CD8-positive, alpha-beta memory T cell (primary cell): ENCODE measurements at places on chromosomes 3 and 15.
A peak's percentile ranks its signal among the peaks of the same experiment; 100 is the strongest.

GRCh38 chr3:81871358-81872155 is 110.1 kb upstream of the GBE1 start:
- DNase-seq, result no peak

GRCh38 chr3:16072420-16073110 is 101.9 kb upstream of the GALNT15 start:
- DNase-seq, result no peak

DNA sequence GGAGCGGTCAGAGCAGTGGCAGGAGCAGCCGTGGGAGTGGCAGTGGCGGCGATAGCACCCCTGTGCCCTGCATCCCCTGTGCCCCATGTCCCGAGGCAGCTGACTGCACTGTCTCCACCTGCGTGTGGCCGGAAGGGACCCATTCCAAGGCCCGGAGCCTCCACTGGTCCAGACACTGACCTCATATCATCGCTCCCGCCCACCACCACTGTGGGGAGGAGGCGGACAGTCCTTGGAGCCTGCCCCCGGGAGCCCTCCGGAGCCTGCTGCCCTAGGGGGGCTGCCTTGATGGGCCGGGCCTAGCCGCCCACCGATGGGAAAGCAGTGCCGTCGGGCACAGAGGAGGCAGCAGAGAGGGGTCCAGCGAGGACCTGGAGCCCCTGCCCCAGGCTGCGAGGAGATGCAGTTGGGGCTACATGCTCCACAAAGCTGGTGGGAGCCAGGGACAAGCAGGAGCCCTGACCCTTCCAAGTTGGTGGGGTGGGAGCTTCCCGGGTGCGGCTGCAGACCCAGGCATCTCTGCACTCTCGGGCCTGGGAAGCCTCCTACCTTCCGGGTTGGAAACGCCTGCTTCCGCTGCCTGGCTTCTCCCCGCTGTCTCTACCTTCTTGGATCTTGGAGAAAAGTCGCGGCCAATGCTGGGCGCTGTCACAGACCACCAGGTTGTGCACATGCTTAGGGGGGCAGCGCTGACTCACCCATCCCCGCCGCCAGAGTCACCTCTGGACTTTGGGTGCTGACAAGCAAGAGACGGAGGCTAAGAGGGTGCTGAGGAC is 283.2 kb upstream of the ROBO1 start:
- no peak for DNase-seq

DNA sequence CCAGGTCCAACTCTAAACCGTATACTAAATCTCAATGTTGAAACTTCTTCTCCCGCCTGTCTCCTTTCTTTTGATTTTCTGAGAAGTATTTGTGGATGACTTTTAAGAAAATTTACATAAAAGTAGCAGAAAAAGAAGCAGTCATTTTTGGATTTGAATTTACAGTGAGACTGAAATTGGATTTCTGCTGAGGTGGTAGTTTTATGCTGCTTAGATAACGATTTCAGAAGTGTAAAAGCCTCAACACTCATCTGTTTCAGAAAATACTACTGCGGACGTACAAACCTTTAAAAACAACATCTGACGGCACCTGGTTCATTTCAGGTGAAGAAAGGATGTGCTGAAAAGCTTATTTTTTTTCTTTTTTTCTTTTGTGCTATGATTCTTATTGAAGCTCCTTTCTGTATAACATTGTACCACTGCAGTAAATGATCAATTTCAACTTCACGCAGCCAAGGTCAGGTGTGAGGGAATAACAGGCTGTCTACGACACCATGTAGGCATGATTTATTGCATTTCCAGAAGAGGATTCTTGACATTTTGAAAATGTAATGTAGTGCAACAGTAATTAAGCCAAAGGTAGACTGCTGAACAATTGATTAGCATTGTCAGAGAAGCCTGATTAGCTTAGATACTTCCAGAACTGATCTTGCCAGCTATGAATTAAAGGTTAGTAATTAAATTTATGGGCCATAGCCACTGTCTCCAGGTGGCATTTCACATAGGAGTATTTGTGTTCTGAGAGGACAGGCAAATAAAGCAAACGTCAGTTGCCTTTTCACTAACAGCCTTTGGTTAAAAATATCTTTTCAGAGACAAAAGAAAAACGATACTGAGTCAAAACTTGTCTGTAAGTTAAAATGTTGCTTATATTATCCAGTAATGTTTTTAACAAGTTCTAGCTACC is 134.6 kb upstream of the KBTBD8 start:
- DNase-seq, result no peak

DNA sequence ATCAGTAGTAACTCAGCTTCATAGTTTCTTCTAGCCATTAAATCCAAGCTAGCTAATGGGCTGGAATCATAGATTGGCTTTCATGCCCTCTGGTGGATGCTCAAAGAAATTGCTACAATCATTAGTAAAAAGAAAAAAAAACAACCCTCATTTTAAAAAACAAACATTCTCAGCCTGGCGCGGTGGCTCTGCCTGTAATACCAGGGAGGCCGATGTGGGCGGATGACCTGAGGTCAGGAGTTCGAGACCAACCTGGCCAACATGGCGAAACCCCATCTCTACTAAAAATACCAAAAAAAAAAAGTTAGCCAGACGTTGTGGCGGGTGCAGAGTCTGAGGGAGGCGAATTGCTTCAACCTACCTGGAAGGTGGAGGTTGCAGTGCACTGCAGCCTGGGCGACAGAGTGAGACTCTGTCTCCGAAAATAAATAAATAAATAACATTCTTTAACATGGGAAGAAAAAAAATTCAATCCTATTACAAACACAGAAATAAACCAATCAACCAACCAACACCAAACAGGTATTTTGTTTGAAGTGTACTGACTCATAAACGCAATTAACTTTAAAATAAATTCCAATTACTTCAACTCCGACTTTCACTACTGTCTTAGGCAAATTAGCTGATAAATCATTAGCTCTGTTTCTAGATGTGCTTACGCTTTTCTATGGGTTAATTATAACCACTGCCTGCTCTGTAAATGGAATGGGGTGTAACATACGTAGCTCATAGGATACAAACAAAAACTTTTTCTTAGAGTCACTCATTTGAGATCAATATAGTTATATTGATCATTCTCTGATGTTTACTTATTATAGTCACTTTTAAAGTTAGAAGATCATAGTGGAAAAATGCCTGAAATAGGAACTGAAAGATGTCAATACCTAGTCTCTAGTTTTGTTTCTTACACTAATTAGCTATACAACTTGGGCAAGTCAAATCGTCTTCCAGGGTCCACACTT is 24.9 kb downstream of the TMEM207 start:
- DNase-seq, result no peak

GRCh38 chr15:98878172-98878571 is 129.4 kb downstream of the PGPEP1L start:
- DNase-seq, result no peak

DNA sequence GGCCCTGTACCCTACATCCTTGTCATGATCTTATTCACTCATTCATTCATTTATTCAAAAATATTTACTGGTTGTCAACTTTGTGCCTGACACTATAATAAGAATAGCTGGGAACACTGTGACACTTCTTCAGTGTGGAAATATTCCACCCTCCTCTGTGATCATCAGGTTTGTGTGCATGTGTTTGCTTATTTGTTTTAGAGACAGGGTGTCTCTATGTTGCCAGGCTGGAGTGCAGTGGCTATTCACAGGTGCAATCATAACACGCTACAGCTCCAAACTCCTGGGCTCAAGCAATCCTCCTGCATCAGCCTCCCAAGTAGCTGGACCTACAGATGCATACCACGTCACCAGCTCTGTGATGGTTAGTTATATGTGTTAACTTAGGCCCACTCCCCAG is 50.0 kb upstream of the PLCL2 start:
- no peak for DNase-seq

GRCh38 chr3:100068826-100069225 is 45.5 kb downstream of the FILIP1L start:
- peak; percentile 54 for DNase-seq

DNA sequence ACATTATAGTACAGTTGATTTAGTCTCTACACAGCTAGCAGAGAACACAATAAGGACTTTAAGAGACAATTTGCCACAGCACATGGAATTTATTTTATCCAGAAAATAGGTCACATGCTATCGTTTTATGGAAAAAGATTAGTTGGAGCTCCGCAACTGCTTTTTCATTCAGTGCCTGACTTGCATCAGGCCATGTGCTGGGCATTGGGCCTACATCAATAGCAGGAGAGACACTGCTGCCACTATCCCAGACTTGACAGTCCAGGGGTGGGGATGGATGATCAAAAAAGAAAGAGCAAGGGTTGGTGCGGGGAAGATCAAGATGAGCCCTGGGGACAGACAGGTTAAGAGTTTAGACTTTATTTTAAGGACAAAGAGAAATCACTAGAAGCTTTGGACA is 75.2 kb upstream of the C3orf80 start:
- no peak for DNase-seq

DNA sequence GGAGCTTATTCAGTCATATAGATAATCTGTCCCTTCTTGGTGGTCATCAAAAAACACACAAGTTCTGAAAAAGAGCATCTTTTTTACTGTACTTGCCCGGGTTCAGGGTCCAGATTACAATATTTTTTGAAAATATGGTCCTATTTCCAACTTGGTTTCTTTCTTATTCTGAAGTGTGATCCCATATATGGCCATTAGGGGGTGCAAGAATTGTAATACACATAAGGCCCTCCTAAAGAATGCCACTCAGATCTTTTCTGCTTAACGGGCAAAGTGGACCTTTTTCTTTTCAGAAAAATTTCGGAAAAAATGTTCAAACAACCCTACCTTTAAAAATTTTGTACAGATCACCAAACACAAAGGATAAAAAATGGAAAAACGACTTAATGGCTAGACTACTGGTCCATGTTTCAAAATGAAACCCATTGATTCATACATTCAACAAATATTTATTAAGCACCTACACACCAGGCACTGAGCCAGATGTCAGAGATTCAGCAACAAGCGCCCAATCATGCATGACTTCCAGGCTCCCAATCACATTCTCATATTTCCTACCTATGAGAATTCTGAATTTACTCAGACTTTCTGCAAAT is 102.0 kb upstream of the MYRIP start:
- DNase-seq, result no peak

DNA sequence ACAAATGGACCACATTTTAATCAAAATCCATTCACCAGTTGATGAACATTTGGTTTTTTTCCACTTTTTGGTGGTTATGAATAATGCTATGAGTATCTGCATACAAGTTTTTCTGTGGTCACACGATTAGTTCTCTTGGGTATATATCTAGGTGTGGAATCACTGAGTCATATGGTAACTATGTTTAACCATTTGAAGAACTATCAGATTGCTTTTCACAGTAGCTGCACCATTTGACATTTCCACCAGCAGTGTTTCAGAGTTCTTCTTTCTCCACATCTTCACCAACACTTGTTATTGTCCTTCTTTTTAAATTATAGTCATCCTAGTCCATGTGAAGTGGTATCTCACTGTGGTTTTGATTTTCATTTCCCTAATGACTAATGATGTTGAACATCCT is 33.3 kb upstream of the ATG7 start:
- DNase-seq, result no peak

DNA sequence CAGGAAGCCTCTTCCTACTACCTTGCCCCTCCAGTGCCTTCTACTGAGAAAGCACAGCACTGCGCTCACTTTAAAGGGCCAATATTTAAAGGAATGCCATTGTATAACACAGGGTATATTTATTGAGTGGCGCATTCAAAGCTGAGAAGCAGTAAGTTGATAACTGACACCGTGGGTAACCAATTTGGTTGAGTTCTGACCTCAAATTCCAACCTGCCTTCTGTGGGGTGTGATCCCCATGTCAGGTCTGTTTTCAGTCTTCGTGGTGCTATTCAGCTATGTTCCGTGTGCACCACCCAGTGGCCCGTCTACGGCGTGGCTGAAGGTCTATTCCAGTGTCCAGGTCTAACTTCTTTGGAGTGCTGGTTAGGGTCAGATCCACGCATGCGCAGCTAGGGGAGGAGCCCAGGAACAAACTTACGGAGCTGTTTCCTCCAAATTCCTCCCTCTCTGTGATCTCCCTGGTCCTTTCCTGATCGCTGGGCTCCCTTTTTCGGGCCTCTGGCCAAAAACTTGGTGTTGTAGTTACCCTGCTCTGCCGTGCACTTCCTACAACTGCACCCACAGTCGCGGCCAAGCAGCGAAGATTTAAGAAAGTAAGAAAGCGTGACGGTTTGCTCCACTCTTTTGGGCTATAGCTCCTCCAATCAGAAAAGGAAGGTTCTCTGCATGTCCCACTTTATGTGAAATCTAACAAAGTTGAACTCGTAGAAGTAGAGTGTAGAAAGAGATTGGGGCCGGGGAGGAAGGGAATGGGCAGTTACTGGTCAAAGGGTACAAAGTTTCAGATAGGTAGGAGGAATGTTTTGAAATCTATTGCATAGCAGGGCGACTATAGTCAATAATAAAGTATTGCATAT is 7.7 kb downstream of the LRRC2 start:
- DNase-seq, result peak; percentile 63

DNA sequence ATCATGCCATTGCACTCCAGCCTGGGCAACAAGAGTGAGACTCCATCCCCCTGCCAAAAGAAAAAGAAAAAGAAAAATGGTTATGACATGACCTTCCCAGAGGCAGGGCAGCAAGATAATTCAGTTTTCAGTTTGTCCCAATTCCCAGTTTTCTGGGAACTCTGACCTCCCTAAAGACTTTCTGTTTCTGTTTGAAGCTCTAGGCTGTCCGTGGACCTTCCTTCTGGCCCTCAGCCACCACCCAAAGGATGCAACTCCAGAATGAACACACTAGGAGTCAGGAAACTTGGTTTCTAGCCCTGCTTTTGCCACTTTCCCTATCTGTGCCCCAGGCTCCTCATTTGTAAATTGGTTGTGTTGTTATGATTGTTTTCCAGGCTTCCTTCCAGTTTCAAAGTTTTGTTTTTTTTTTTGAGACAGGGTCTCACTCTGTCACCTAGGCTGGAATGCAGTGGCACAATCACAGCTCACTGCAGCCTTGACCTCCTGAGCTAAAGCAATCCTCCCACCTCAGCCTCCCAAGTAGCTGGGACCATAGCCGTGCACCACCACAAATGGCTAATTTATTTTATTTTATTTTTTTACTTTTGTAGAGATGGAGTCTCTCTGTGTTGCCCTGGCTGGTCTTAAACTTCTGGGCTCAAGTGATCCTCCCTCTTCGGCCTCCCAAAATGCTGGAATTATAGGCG is 68.6 kb downstream of the CDC25A start:
- no peak for DNase-seq

DNA sequence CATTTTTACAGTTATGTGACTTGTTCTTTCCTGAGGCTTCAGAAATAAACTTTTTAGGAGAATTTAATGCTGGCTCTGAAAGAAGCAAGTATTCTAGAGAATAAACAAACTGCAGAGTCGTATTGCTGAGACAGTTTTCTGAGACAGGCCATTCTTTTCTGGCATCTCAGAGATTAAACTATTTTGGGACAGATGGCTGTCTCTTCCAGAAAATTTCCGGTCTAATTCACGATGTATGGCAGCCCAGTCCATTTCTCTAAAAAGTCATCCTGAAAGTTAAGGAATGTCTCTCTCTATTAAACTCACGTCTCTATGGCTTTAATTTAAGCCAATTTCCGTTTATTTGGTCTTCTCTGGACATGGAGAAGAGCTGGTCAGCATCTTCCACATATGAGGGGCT is 208.6 kb downstream of the FEZF2 start:
- no peak for DNase-seq
